ENCODE measurements at places on chromosomes 7 and 10. TPM values are rescaled to one million over a fixed set of nuclear protein-coding genes. Genes with fewer than 3 reads are reported as not detected.
A peak's percentile ranks its signal among the peaks of the same experiment; 100 is the strongest.

Gene SFTPA2
- total RNA-seq, result not detected

Gene HMX3
- 0.45 TPM for total RNA-seq

DNA sequence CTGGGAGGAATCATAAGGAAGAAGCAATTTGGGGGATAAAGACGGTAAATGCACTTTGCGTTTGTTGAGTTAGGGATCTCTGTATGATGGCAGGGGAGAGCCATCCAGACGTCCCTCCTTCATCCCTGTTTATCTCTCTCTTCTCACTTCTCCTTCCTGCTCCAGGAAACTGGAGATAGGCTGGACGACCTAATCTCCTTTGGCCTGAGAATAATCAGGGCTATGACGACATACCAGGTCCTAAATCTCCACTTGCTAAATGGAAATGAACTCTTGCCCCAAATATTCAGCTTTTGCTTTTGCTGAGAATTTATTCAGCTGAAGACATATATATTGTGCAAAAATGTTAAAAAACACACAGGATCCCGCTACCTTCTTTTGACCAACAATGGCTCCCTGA lies 182.9 kb upstream of the INHBA start:
- no peak overlapping the region for H3K4me3 ChIP-seq
- no peak overlapping the region for H3K27ac ChIP-seq
- peaks cover 63% of the 10 kb centered on the region for H3K4me1 ChIP-seq
- H3K27me3 ChIP-seq, result peaks cover 1% of the 10 kb centered on the region
- no peak for DNase-seq

DNA sequence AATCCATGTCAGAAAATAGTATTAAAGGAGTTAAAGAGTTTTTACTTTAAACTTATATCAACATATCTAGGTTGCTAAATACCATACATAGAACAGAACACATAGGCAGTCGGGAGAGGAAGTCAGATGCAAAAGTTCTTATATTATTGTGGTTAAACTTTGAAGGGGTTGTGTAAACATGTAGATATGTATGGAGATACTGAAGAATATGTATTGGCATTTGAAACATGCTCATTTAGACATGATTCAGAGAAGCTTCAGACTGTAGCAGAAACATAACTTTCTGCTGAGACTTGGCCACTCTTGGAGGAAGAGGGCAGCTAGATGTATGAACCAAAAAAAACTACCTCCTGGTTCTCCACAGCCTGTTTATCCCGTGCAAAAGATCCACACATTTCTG lies 103.5 kb upstream of the FERD3L start:
- no peaks in the 10 kb centered on the region for H3K36me3 ChIP-seq
- no peak overlapping the region for H3K27ac ChIP-seq
- no peak for DNase-seq
- H3K4me3 ChIP-seq, result no peak overlapping the region

Gene ASZ1
- not detected for total RNA-seq

DNA sequence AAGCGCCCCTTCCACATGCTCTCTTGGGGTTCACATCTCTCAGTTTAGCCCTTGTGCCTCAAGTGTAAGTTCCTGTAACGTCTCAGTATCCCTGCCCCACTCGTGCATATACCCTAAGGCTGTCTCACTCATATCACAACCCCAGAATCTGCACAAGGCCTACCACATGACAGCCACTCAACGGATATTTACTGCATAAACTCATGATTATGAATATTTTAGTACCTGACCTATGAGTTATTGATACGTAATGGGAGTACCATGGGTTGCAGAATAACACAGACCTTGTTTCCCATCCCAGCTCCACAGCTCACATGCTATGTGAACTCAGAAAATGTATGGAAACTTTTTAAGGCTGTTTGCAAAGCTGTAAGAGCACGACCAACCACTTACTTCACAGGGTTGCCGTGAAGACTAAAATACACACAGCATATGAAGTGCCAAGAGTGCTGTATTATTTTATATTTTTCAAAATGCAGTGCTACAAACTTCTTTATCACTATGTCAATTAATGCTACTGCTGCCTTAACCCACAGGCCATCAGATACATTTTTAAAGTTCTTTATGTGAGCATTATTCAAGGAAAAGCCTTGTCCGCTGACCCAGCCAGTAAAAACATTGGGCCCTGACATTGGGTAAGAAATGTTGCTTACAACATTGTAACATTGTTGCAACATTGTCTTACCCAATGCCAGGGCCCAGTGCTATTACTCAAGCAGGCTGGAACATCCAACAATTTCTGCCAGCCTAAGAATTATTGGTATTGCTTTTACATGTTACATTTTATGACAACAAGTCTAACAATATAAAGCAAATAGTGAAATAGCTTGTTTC lies 97.2 kb downstream of the JAZF1 start:
- H3K4me1 ChIP-seq, result peaks cover 2% of the 10 kb centered on the region
- no peak overlapping the region for H3K4me3 ChIP-seq
- no peak for DNase-seq
- no peak overlapping the region for H3K27ac ChIP-seq
- H3K36me3 ChIP-seq, result no peaks in the 10 kb centered on the region
- no peaks in the 10 kb centered on the region for H3K27me3 ChIP-seq

DNA sequence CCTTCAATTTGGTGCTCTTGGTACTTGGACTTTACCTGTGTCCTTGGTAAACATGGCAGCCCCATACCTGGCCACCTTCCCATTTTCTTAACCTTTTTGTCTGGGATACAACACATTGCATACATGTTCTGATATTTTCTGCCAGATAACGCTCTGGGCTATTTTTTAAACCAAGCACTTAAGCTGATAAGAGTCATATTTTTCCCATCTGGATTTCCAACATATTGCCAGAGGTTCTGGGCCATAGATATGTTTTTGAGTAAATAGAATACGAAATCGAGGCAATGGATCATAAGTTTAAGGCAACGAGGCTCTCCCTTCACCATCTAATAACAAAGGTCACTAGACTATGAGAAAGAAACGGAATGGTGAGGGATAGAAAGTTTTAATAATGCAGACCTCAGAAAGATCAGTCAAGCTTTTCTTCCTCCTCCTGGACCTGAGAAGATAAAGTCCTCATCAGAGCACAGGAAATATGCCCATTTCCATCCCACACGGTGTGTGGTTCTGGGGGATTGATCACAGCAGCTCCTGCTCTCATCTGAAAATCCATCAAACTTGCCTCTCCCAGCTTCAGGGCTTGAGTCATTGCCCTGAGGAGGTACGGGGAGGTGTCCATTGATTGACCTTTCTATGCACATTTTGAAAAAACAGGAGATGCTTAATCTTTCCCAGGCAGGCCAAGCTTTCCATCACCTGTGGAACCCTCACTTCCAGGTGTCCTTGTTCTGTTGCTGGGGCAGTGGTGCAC lies 257.2 kb downstream of the GFRA1 start:
- H3K4me3 ChIP-seq, result no peak overlapping the region
- H3K27ac ChIP-seq, result no peak overlapping the region
- H3K36me3 ChIP-seq, result no peaks in the 10 kb centered on the region
- no peaks in the 10 kb centered on the region for H3K4me1 ChIP-seq
- no peak for DNase-seq

GRCh38 chr7:23615331-23615730 lies 18.1 kb downstream of the CCDC126 start:
- no peaks in the 10 kb centered on the region for H3K4me1 ChIP-seq
- peaks cover 54% of the 10 kb centered on the region for H3K36me3 ChIP-seq
- H3K4me3 ChIP-seq, result no peak overlapping the region
- H3K27ac ChIP-seq, result no peak overlapping the region
- no peak for DNase-seq

DNA sequence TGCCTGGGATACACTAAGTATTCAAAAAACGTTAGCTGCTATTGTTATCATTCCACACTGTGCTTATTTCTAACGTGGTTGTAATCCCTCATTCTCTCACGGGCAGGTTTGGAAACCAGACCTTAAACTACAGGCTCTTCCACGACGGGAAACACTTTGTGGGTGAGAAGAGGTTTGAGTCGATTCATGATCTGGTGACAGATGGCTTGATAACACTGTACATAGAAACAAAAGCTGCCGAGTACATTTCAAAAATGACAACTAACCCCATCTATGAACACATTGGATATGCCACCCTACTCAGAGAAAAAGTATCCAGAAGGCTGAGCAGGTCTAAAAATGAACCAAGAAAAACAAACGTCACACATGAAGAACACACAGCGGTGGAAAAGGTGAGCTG lies 163.2 kb upstream of the PRR15 start:
- peaks cover 4% of the 10 kb centered on the region for H3K4me1 ChIP-seq
- no peaks in the 10 kb centered on the region for H3K27me3 ChIP-seq
- no peaks in the 10 kb centered on the region for H3K36me3 ChIP-seq
- no peak overlapping the region for H3K27ac ChIP-seq

GRCh38 chr10:23194966-23195845 lies 3.1 kb downstream of the PTF1A start:
- peaks cover 2% of the 10 kb centered on the region for H3K4me1 ChIP-seq
- H3K27me3 ChIP-seq, result peaks cover 65% of the 10 kb centered on the region
- no peaks in the 10 kb centered on the region for H3K36me3 ChIP-seq
- H3K27ac ChIP-seq, result no peak overlapping the region
- H3K4me3 ChIP-seq, result no peak overlapping the region
- DNase-seq, result no peak

DNA sequence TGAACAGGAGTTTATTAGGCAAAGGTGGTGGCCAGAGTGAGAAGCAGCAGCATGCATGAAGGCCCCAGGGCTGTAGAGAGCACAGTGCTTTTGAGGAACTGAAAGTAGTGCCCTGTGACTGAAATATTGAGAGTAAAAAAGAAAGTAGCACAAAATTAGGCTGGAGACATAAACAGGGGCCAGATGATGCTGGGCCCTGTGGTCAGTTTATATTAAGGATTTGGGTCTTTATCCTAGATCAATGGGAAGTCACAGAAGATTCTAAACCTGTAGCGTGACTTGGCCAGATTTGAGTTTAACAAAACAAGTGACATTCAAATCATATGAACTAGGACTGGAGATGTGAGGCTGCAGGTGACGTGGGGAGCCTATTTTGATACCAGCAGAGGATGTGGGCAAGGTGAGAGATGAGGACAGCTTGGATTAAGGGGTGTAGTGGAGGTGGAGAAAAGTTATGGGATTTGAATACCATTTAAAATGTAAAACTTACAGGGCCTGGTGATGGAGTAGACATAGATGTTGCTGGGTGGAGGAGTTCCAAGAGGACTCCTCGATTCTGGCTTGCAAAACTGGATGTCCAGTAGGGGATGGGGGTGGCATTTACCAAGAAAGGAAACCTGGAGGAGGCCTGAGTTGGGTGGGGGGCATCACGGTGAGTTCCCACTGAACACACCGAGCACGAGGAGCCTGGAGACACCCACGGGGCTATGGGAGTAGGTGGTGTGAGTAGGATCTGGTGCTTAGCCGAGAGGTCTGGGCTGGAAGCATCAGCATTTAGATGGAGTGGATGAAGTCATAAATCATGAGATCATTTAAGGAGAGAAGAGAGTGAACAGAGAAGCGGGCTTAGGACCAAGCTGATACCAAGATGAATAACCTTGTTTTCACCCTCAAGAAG lies 52.8 kb downstream of the HHEX start:
- DNase-seq, result no peak
- H3K4me1 ChIP-seq, result no peaks in the 10 kb centered on the region
- no peak overlapping the region for H3K4me3 ChIP-seq

DNA sequence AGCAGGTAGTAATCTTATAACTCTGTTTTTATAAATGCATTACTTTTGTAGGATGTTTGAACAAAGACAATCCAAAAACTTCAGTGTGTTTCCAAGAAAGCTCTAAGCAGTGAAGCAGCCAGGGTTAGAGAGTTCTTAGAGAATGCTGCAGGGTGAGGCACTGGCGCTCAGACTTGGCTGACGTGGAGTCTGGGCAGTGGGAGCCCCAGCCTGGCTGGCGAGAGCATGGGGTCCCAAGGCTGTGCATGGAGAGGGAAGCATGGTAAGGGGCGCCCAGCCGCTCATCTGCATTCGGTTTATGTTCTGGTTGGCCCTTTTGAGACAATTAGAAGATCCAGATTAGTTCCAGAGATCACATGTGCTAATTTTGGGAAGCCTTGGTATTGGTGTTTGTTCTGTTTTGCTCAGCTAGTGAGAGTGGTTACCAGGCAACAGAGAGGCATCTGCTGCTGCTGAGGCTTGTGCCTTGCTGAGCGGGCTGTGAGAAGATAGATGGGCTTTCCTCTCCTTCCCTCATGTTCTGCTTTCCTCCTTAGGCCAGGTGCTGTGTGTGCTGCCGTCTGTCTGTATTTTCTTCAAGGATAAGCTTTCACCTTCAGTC lies 10.3 kb downstream of the SUN1 start:
- peaks cover 33% of the 10 kb centered on the region for H3K36me3 ChIP-seq
- DNase-seq, result no peak
- no peaks in the 10 kb centered on the region for H3K4me1 ChIP-seq
- no peak overlapping the region for H3K27ac ChIP-seq

DNA sequence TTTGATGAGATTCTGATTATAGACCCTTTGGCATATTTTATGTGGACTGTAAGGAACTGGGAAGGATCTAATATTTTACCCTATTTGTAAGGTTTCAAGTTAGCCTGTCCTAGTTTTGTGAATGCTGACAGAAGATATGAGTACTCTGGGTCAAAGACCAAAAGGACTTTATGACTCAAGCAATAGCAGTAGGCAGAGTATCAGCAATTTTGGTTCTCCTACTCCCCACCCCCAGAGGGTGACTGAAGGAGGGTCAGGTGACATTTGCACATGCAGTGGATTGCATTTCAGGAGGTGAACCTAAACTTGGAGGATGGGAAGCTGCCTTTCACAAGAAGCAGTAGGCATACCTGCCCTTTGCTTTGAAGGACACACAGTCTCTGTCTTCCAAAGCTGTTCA lies 84.0 kb upstream of the KLF6 start:
- no peak for DNase-seq
- H3K4me1 ChIP-seq, result peaks cover 63% of the 10 kb centered on the region
- no peaks in the 10 kb centered on the region for H3K36me3 ChIP-seq
- H3K27ac ChIP-seq, result peak overlapping the region; percentile 53

Gene CLDN3
- total RNA-seq, result not detected

- H3K27me3 ChIP-seq, result no peaks in the 10 kb centered on the region
- H3K4me3 ChIP-seq, result no peak overlapping the region
- DNase-seq, result no peak
- H3K4me1 ChIP-seq, result no peaks in the 10 kb centered on the region
- no peaks in the 10 kb centered on the region for H3K36me3 ChIP-seq
Measured at GRCh38 chr10:78337646-78338391, 304.2 kb downstream of the RPS24 start.

DNA sequence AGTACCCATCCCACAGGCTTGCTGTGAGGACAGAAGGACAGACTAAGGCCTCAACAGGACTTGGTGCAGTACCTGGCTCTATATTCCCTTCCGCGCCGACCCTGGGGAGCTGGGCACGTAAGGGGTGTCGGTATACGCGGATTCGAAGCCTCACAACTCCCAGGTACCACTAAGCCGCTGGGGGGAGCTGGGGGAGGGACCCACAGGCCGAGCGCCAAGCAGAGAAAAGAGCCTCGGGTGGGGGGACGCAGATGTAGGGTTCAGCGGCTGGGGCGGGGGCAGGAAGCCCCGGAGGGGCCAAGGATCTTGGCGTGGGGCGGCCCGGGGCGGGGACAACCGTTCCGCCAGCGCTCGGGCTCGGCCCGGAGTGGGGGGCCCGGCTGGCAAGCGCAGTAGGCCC lies 126.4 kb upstream of the ZNF746 start:
- peaks cover 32% of the 10 kb centered on the region for H3K36me3 ChIP-seq
- peaks cover 8% of the 10 kb centered on the region for H3K27me3 ChIP-seq
- H3K4me3 ChIP-seq, result peak overlapping the region; percentile 95
- DNase-seq, result peak; percentile 69
- H3K4me1 ChIP-seq, result peaks cover 39% of the 10 kb centered on the region
- H3K27ac ChIP-seq, result peak overlapping the region; percentile 80
